Retina (tissue), 1 donor: ENCODE measurements at places on chromosomes 11 and 22.
A peak's percentile ranks its signal among the peaks of the same experiment; 100 is the strongest.

DNA sequence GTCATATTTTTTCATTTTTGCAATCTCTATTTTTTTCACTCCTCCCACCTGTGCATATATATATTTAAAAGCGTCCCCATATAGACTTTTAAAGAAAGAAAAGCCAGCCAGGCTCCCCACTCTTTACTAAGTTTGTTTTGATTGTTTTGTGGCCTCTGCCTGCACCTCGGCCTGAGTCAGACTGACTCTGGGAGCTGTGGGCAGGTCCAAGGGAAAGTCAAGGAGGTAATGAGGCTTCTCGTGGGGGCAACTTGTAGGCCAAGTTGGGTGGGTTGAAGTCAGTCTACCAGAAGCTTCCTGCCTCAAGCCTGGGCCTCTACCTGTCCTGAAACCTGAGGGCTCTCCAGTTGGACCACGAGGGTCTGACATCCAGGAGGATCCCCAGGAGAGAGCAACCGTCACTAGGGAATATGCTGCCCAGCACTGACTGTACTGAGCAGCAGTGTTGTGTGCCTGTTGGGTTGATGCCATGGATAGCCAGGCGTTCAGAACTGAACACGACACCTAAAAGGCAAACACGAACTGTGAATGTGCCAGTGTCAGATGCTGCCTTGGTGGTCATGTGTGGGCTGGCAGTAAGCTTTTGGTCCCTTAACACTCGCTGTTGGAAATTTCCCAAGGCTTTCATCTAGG, 58.8 kb downstream of the BMAL1 start:
- DNase-seq: no peak

- DNase-seq: peak; percentile 83
Measured at GRCh38 chr11:45110562-45110961, 35.9 kb upstream of the PRDM11 start.

GRCh38 chr11:28899706-28900105, 791.5 kb downstream of the METTL15 start:
- no peak for DNase-seq

DNA sequence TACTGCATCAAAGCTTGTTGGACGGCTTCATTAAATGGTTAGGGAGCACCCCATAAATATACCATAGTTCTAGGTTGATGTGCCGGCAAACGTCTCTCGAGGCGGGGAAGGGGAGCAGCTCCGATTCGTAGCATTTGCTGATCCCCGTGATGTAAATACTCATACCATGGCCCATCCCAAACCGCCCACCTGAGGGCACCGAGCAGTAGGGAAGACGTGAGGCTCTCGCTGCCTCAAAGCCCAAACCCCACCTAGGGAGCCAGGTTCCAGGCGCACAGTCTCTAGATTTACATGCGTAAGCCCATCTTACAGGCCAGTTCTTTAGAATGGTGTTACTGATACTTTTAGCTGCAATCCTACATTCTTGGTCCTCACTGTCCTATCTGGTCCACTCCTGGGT, 124.0 kb downstream of the FEZ1 start:
- no peak for DNase-seq

DNA sequence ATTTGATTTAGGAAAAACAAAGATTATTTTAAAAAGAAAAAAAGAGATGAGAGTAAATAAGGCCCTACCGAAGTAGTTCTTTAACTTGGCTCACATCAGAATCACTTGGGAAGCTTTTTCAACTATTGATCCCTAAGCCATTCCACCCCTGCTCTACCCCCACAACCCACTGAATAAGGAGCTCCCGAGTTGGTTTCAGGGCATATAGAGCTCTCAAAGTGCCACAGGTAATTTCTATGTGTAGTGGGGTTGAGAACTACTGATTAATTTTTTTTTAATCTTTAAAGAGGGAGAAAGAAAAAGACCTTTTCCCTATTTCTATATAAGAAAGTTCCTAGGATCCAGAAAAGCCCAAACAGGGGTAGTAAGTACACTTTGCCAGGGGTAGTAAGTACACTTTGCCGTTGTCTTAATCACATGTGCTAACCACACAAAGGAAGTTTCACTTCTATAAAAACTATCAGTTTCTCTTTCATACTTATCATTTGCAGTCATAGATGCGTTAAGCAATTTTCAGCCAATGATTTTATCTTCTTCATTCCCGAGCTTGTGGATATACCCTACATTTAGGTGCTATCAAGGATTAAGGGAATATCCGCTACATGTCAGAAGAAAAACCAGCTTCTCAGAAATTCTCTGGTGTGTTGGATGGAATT, 108.4 kb upstream of the ZC3H12C start:
- DNase-seq: no peak

- DNase-seq: no peak
Measured at GRCh38 chr11:117613521-117613920, 183.5 kb downstream of the DSCAML1 start.

- DNase-seq: no peak
Measured at GRCh38 chr11:74459584-74459983, 7.8 kb downstream of the KCNE3 start.

DNA sequence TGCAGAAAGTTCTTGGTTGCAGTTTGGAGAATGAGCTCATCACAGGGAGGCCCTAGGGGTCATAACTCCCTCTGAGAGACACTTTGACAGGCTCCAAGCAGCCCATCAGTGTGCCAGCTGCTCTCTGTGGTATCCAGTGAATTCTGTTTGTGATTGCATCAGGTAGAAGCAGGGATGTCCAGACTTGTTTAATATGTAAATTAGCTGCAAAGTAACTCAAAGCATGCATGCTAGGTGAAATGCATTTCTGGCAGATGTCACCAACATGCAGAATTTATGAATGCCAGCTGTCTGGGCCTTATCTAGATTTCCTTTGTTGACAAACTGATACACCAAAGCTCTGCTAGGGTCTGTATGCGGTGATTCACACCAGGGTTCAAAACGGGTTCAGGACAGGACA, 123.6 kb upstream of the MTNR1B start:
- DNase-seq: peak; percentile 32

- no peak for DNase-seq
Measured at GRCh38 chr11:84780689-84781293, 846.4 kb downstream of the DLG2 start.

- no peak for DNase-seq
Measured at GRCh38 chr11:3434976-3435375, 56.0 kb upstream of the ZNF195 start.

DNA sequence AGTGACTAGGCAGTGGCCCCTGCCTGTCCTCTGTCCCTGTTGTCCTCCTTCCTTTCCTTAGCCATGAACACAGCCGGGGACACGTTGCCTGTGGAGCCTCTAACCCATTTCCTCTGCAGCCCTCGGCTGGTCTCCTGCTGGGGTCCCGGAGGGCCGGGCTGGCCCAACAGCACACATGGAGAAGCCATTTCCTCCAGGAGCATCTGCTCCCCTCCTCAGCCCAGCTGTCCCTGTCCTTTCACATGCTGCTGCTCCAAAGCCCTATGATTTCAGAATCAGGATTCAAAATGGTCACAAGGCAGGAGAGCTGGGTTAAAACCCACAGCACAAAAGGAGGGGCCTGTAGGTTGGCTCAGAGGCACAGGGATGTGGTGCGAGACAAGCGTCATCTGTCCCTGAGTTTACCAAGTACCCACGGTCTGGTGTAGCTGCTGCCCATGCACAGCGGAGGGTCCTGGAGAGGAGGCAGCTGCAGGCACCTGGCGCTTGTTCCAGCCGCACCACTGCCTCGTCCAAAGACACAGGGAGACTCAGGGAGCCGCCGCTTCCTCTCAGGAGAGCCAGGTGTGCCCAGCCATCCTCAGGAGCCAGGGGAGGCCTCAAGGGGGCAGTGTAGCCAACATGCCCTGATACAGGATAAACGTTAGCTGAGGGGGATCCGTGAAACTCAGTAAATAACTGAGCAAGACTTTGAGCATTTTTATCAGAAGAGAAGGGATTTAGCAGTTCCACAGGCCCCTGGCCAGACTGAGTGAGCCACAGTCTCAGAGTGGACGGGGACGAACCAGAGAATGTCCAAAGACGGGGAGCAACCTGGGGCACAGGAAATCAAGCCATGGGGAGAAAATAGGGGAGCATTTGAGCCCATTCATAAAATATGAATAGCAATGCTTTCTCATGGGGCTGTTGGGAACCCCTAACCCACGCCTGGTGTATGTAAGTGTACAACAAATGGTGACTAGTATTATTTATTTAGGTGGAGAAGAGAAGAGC, 3.9 kb upstream of the VSIG10L2 start:
- peak; percentile 66 for DNase-seq

- no peak for DNase-seq
Measured at GRCh38 chr22:48376428-48376827, 1451.2 kb downstream of the BRD1 start.

DNA sequence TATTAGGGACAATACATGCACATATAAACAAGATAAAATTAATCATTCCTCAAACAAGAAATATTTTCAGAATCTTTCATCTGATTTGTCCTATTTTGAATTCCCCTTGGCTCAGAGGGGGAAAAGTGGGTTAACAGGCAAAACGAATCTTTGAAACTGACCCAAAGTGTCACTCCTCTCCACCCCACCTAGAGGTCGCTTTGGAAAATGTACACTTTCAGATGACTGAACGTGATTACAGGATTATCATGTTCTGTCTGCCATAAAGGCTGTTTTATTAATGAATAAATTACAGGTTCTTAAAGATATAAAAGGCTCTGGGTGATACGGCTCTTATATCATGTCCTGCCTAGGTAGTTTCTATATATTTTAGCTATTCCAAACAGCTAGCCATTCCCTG, 1735.0 kb downstream of the LRRC4C start:
- DNase-seq: no peak

DNA sequence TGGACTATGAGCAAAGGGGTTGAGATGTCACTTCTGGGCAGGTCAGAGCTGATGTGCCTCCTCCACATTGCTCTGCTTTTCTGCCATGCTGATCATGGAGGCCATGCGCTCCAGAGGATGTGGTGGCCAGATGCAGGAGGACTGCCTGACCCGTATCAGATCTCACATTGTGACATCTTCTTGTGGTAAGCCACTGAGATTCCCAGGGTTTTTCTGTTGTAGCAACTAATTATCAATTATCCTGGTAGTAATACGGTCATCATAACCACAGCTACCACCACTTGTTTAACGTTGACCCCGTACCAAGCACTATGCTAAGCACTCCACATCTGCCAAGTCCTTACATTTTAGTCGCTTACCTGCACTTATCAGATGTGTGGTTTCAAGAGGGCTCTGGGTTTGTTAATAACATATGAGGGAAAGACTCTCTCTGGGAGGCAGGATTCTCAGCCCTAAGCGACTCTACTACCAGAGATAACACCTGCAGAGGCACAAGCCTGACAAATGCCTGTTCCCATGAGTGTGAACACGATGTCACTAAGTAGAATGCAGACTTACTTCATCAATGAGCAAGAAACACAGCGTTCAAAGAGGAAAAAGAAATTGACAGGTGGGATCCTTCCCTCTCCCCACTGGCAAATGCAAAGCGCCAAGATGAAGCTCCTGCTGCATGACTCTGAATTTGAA, 63.6 kb upstream of the TIMP3 start:
- DNase-seq: no peak

DNA sequence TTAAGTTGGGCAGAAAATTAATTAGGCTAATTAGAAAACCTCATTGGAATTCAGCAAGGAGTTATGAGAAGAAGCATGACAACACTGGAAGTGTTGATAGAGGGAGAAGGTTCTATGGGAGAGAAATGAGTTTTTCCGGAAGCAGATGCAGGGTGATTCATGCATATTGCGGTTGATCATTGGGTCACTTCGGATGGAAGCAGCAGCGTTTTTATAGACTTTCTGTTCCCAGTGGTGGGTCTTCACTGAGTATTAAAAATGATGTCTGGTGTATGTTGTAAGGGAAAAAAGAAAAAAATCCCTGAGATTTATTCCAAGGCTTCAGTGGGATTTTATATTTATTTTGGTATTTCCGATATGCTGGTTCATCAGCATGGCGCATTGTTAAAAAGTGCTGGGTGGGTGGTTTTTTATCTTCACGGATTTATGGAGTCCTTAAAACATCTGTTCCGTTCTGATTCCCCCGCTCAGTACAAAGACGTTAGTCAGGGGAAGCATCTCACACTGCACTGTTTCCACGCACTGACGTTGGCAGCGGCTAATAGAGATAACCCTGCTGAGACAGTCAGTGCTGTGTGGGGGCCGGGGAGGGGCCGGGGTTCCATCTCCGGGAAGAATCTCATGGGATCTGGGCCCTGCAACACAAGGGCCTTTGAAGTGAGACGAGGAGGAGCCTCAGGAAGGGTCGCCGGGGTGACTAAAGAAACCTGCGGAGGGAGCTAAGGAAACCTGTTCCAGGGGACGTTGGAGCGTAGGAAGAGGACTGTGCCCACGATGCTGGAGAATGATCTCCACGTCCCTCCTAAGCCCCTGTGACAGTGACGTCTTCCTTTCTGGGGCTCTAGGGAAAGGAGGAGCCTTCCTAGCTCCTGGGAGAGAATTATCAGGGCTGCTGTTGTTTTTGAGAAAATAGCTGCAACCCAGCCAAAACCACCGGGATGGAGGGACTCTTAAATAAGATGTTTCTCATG, 390.0 kb downstream of the NTM start:
- peak; percentile 50 for DNase-seq

DNA sequence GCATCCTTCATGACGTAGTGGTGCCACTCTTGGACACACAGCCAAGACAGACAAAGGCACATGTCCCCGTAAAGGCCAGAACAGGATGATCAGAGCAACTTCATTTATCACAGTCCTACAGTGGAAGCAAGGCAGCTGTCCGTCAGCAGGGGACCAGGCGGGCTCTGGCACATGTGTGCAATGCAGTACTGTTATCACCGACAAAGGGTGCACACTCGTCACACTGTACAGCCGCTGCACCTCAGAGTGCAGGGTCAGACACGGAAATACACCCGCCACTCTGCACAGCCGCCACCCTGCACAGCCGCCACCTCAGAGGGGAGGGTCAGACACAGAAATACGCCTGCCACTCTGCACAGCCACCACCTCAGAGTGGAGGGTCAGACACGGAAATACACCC, 13.4 kb upstream of the IL17REL start:
- no peak for DNase-seq

DNA sequence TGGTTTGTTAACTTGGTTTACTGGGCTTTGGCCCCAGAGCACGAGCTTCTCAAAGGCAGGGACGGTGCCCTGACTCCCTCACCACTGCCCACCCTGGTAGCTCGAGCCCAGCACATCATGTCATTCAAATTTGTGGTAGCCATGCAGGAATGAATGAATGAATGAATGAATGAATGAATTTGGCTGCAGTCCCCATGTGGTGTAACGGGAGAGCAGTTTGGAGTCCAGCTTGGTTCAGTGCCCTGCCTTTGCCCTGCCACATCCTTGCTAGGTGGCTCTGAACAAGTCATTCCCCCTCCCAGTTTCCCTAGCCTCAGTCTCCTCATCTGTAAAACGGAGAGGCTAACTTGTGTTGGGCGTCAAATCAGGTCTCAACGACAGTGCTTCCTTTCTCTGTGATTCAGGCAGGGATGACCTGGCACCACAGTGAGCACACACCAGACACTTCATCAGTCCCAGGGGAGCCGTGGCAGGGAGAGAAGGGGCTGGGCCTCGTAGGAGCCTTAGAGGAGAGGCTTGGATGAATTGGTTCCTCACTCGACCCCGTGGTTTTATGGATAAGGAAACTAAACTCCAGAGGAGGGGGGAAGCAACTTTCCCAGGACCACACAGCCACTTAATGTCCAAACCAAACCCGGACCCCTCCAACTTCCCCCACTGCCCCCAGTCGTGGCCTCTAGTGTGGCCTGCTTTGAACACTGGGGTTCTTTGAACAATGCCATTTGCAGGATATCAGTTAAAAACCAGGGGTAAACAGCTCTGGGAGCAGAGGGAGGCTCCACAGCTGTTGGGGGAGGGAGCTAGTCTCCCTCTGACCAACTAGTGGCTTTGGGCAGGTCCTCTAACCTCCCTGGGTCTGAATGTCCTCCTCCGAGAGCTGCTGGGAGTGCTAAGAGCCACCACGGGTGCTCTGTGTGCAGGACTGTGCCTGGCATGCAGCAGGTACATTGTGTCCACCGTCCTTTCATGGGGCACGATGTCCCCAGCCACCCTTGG, 86.2 kb downstream of the CACNA1I start:
- no peak for DNase-seq
